Fibroblast of mammary gland (primary cell): ENCODE measurements at places on chromosomes 7 and 10.

- DNase-seq = peak; percentile 40
Measured at GRCh38 chr10:106582291-106582690, 582.2 kb downstream of the SORCS1 start.

- DNase-seq = no peak
Measured at GRCh38 chr7:66815951-66816350, 75.4 kb downstream of the RABGEF1 start.

GRCh38 chr10:26837139-26837538 lies 23.6 kb downstream of the ABI1 start:
- DNase-seq = no peak

- no peak for DNase-seq
Measured at GRCh38 chr10:103124420-103125096, 68.5 kb downstream of the NT5C2 start.
